ENCODE measurements at places on chromosomes 11 and 22.

DNA sequence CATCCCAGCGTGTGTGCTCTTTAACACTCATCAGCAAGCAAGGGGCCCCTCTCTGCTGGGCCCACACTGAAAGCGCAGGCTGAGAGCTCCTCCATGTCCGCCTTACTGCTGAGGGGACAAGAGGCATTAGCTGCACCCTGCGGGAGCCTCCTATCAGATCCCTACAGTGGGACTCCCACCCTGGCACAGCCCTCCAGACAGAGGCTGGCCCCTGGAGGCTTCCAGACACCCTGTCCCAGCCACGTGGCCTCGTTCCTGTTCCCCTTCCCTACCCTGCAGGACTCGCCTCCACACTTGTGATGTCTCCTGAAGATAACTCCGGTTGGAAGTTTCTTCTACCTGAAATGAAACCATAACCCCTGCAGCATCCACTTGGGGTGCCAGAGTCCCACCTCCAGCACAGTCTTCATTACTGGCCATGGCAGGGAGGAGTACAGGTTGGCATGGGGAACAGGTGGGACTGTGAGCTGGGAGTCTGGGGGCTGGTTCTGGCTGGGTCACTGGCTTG is 5.0 kb upstream of the SH3BP1 start:
- no peak for DNase-seq

DNA sequence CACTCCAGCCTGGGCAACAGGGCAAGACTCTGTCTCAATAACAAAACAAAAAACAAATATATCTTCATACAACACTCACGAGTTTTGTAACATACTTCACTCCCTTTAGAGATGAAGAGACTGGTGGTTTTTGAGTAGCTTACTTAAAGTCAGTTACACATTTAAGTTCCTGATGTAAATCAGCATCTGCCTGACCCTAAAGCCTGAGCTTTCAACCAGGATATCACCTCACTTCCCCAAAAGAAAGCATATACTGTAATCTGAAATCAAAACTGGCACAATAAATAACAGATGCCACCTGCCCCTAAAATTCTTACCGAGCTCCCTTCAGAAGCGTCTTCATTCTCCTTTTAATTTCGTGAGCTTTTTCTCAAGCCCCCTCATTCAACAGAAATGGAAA is 31.5 kb downstream of the LARGE1 start:
- DNase-seq, result no peak

GRCh38 chr11:119166368-119167076 is 2.0 kb upstream of the NLRX1 start:
- peak; percentile 70 for DNase-seq

GRCh38 chr11:120522021-120522420 is 10.5 kb downstream of the GRIK4 start:
- DNase-seq, result no peak

DNA sequence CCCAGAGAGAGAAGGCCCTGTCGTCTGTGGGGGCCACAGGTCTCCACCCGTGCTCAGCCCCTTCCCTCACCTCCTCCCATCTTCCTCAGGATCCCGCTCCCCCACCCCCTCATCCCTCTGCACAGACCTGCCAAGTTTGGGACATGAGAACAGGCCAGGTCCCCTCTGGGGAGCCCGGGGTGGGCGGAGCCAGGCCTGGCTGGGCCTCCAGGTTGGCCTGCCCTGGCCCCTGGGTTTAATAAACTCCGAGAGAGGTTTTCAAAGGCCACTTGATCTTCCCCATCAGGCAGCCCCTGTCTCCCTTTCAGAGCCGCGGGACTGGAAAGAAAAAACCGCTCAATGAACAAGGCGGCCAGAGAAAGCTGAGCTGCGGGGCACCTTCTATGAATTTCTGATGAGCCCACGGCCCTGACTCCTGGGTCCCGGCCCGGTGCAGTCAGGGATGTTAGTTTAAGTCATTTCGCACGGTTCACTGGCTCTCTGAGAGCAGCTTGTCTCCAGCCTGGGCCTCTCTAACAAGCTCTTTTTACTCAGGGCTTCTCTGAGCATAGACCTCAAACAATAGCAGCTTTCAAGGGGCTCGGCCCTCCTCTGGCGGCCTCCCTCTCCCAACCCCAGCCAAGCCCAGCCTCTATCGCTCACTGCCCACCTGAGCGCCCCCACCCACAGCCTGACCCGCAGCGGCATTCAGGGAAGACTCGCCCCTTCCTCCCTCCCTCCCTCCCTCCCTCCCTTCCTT is 64.8 kb downstream of the RPUSD4 start:
- no peak for DNase-seq

GRCh38 chr11:22703591-22703990 is 37.2 kb downstream of the GAS2 start:
- DNase-seq, result peak; percentile 52

GRCh38 chr11:10876158-10876557 is 18.3 kb upstream of the ZBED5 start:
- DNase-seq, result peak; percentile 87

- no peak for DNase-seq
Observed at GRCh38 chr11:68302670-68303069, 9.7 kb upstream of the LRP5 start.

DNA sequence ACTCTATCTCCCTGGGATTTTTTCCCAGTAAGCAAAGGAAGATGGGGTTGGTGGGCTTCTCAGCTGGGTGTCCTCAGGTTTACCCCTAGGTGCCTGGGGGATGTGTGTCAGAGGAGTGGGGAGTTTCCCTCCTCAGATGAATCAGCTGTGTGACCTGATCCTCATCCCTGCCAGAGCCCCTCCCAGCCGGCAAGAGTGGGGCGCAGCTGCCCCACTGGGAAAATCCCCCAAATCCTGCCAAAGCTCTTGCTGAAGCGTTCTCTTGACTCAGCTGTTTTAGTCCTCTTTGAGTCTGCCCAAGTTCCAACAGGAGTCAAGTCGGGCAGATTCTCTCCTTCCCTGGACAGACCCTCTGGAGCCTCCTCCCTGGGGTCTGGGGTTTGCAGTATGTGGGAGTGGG is 6.0 kb downstream of the C11orf68 start:
- peak; percentile 58 for DNase-seq

- DNase-seq, result no peak
Observed at GRCh38 chr22:40671796-40672360, 7.4 kb upstream of the MCHR1 start.

DNA sequence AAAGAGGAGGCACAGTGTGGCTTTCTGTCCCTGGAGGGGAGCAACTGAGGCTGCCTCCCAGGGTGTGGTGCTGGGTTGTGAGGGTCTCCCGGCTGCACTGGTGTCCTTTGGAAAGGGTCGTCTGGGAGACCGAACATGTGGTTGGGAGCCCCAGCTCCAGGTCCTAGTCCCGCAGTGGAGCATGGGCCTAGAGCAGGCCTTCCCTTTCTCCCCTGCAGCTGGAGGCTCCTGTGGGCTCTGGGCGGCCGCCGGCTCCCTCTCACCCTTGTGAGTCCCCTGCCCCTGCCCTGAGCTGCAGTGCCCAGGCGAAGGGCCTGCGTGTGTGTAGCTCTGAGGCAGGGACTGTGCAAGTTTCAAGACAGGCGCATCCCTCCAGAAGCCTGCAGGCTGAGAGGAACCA is 1492.7 kb downstream of the BRD1 start:
- DNase-seq, result no peak

GRCh38 chr22:46436595-46437175 is 100.7 kb downstream of the CELSR1 start:
- peak; percentile 56 for DNase-seq

GRCh38 chr22:36339171-36340065 is 48.3 kb downstream of the MYH9 start:
- DNase-seq, result peak; percentile 93

GRCh38 chr22:44701824-44702478 is at the start of gene PRR5:
TSS of gene PRR5 (plus strand) at chr22:44702204. CDS start at chr22:44702475, 271 bp downstream.
- DNase-seq, result peak; percentile 88

GRCh38 chr11:70091638-70092037 is 13.5 kb downstream of the ANO1 start:
- DNase-seq, result no peak

- peak; percentile 23 for DNase-seq
Observed at GRCh38 chr11:100632941-100633452, 54.1 kb upstream of the ARHGAP42 start.

DNA sequence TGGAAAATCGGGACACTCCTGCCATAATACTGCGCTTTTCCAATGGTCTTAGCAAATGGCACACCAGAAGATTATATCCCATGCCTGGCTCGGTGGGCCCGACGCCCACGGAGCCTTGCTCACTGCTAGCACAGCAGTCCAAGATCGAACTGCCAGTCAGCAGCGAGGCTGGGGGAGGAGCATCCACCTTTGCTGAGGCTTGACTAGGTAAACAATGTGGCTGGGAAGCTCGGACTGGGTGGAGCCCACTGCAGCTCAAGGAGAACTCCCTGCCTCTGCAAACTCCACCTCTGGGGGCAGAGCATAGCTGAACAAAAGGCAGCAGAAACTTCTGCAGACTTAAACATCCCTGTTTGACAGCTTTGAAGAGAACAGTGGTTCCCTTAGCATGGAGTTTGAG is 15.6 kb downstream of the PTH start:
- DNase-seq, result no peak

DNA sequence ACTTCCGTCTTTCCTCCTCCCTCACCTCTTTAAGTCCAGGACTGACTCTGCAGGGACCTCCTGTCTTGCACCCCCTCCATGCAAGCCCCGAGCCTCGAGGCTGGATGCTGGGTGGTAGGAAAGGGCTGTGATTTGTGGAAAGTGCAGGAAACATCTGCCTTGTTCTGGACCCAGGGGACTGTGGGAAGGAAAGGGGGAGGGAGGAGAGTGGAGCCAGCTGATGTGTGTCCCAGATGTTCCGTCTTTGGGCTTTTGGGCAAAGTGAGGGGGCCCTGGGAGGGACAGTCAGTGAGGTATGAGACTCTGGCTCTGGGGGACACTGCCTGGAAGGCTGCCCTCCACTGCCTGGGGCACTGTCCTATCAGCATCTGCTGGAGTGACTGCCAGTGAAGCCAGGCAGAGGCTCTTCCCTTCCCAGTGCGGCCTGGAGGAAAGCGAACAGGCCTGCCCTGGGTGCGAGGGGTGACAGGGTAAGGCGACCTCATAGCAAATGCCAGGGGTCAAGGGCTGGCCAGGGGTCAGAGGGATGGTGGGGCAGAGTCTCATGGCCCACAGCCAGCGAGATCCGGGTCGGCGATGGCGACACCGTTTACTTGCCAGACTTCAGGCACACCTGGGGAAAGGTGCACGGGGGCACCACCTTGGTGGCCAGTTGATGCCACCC is 1.7 kb downstream of the MRGPRD start:
- DNase-seq, result no peak

DNA sequence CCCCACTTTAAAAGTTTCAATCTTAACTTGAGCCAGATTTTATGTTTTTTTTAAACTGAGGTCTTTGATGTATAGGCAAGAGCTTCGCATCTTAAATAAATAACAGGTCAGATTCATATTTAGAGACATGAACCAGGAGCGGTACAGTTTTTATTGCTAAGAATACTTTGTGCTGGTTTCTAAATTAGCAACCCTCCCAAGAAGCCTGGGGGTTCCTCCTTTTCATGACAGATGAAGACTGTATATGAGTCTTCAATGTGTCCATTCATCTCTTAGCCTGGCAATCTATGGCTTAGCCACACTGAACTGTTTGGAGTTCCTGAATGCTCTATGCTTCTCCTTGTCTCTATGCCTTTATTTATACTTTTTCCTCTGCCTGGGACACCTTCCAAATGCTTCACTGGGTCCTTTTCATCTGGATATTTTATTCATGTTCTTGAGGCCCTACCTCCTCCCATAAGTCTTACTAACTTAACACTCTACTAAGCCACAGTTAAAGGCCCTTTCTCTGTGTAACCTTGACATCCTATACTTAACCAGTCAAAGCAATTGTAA is 338.6 kb downstream of the INSC start:
- DNase-seq, result no peak

DNA sequence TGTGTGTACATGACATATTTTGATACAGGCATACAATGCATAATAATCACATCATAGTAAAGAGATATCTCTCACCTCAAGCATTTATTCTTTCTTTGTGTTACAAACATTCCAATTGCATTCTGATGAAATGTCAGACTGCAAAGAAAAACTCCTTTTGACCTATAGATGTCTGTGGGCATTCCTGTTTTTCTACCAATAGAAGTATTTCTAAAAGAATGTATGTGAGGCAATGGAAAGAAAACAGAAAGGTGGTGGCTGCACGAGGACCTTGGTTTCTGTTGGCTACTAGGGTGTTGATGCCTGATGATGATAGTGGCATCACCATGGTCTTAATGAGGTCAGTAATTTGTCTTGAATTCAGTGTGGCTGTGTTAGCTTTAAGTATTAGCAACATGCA is 137.0 kb upstream of the ANO3 start:
- peak; percentile 51 for DNase-seq

DNA sequence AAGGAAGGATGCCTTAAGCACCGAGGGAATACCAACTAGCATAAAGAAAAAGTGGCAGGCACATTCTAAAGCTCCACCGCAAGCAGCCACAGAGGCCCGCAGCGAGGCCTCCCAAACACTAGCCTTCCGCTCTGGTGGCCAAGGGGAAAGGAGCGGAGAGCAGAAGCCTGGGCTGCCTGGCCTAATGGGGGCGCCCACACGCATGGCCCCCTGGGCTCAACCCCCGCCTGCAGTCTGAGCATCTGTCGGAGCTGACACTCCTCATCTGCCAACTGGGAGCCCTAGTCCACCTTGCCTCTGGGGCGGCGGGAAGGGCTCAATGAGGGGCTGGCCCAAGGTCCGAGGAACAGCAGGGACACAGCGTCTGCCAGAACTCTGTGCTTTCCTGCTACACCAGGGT is 50.1 kb upstream of the WNT11 start:
- DNase-seq, result no peak

DNA sequence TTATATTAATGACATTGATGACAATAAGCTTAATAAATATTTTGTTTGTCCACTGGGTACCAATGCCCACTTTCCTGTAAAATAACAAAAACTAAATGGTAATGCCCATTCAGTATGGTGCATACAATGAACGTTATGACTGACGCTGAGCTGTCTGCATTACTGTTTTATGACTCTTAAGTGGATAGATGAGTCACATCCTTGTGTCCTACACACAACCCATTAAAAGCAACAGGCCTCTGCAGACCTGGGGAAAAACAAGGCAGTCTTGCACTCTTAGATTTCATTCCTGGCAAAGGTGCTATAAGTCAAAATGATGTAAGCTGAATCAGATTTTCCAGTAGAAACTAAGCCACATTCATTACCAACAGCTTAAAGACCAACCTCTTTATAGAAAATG is 176.3 kb upstream of the TMEM45B start:
- peak; percentile 94 for DNase-seq

- no peak for DNase-seq
Observed at GRCh38 chr22:39800790-39801520, 92.6 kb downstream of the ENTHD1 start.

GRCh38 chr11:46290598-46291309 is 13.3 kb downstream of the CREB3L1 start:
- peak; percentile 98 for DNase-seq

GRCh38 chr11:3104961-3105790 is 48.0 kb upstream of the CARS1 start:
- no peak for DNase-seq

GRCh38 chr11:72141066-72141465 is 5.5 kb downstream of the FOLR3 start:
- peak; percentile 89 for DNase-seq

- DNase-seq, result no peak
Observed at GRCh38 chr11:57541169-57541568, 3.8 kb downstream of the SMTNL1 start.

GRCh38 chr22:22903355-22903777 is 15.8 kb downstream of the IGLL5 start:
- no peak for DNase-seq

- DNase-seq, result no peak
Observed at GRCh38 chr11:61065955-61066638, 36.2 kb upstream of the CD5 start.

All from fibroblast of skin of back (primary cell).